Natural killer cell treated with Interleukin-12 subunit alpha and Interleukin-12 subunit beta and Interleukin-15 and Interleukin-18, amount 100 ng/mL, for 72 hours (primary cell): ENCODE measurements at places on chromosomes 12 and 14.
A peak's percentile ranks its signal among the peaks of the same experiment; 100 is the strongest.

DNA sequence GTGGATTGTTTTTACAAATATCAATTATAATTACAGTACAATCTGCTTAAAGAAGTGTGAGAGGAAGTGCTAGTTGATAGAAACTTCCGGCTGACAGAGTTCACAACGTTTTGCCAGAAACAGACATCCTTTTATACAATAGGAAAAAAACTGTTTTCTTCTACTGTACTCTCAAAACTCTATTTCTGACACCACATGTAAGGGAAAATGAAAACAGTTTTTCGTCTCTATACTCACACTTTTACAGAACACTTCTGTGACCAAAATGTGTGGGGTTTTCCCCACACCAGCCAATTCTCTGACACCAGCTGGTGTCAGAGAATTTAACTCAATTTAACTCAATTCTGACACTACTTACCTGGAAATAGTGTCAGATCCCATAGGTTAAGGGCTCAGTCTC, 24.2 kb upstream of the HIF1A start:
- no peak overlapping the region for H3K4me3 ChIP-seq
- no peaks in the 10 kb centered on the region for H3K27me3 ChIP-seq
- peak; percentile 65 for DNase-seq
- H3K36me3 ChIP-seq: no peaks in the 10 kb centered on the region

DNA sequence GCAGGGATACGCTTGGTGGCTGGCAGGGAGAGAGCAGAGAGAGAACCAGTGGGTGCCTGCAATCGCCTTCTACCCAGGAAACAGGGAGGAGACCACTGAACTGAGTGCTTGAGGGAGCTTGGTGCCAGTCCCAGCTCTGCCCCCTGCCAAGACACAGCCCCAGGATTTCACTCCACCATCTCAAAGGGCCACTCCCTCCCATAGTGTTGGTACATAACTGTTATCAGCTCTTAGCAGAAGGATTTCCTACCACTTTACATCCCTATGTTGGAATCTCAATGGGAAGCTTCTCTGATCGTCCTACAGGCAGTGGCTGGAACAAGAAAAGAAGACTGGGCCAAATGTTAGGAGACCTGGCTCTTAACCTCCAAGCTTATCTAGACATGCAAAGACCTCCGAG, 157.4 kb upstream of the FOXN3 start:
- H3K4me3 ChIP-seq: no peak overlapping the region
- no peak for DNase-seq
- peaks cover 19% of the 10 kb centered on the region for H3K4me1 ChIP-seq
- no peaks in the 10 kb centered on the region for H3K36me3 ChIP-seq
- no peaks in the 10 kb centered on the region for H3K27me3 ChIP-seq

GRCh38 chr12:21773263-21773741, 1.2 kb downstream of the KCNJ8 start:
- peaks cover 33% of the 10 kb centered on the region for H3K27me3 ChIP-seq
- no peak for DNase-seq
- no peaks in the 10 kb centered on the region for H3K36me3 ChIP-seq
- no peak overlapping the region for H3K27ac ChIP-seq
- H3K4me3 ChIP-seq: no peak overlapping the region

- no peaks in the 10 kb centered on the region for H3K36me3 ChIP-seq
- DNase-seq: no peak
- peaks cover 5% of the 10 kb centered on the region for H3K4me1 ChIP-seq
- H3K27me3 ChIP-seq: no peaks in the 10 kb centered on the region
- H3K27ac ChIP-seq: no peak overlapping the region
- no peak overlapping the region for H3K4me3 ChIP-seq
These were observed 26.5 kb downstream of the MTA1 start for GRCh38 chr14:105445901-105446845.

GRCh38 chr12:132747896-132748295, 13.7 kb downstream of the ANKLE2 start:
- no peak overlapping the region for H3K4me3 ChIP-seq
- H3K27ac ChIP-seq: no peak overlapping the region
- peaks cover 2% of the 10 kb centered on the region for H3K4me1 ChIP-seq
- no peaks in the 10 kb centered on the region for H3K27me3 ChIP-seq
- DNase-seq: no peak

- peaks cover 7% of the 10 kb centered on the region for H3K4me1 ChIP-seq
- H3K27me3 ChIP-seq: peaks cover 14% of the 10 kb centered on the region
- no peak for DNase-seq
- H3K36me3 ChIP-seq: no peaks in the 10 kb centered on the region
- H3K27ac ChIP-seq: no peak overlapping the region
These were observed 44.4 kb upstream of the CPM start for GRCh38 chr12:68977335-68977734.

DNA sequence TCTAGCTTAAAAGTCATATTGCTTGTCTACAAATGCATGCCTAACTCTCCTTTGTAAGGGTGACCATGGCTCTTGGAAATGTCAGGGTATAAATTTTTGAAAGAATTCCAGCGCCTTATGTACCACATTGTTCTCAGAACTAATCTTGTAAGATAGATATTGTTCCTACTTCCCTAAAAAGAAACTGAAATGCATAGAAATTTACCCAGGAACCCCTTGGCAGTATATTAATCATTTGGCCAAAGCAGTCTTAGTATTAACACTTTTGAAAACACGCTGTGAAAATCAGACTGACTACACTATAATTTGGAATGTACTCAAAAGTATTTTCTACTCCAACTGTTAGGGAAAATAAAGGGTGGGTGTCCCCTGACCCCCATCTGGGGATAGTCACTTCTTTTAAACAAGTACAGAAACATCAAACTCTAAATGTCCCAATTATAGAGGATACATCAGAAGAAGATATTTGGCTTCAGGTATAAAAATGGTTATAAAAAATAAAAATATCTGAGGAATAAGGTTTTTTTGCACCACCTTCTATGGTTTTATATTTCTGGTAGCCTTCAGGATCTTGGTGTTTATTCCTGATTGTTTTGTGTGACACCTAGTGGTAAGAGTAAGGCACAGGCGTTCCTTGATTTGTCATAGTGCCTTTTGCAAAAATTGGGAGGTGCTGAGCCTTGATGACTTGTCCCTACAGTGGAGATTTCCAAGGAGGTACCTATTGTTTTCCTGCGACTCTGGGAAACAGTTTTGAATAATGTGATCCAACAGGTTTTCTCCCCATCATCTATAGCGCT, 2.2 kb upstream of the NFKBIA start:
- H3K27me3 ChIP-seq: no peaks in the 10 kb centered on the region
- no peak for DNase-seq
- peaks cover 24% of the 10 kb centered on the region for H3K36me3 ChIP-seq
- H3K27ac ChIP-seq: peak overlapping the region; percentile 99

DNA sequence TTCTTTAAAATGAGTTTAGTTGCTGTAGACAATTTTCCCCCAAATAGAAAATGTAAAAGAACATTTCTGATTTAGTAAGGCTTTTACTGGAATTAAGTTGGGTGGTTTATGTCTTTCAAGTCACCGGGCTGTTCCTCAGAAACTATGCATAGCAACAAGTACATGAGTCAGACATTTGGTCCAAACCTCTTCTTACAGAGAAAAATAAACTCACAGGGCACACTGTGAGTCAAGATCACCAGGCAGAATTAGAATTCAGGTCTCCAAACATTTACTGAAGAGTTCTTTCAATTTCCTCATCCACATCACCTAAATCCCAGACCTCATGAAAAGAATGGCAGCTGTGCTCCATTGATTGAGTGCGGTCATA, 476.1 kb upstream of the SOX5 start:
- no peaks in the 10 kb centered on the region for H3K27me3 ChIP-seq
- peak overlapping the region; percentile 43 for H3K4me3 ChIP-seq
- peaks cover 5% of the 10 kb centered on the region for H3K4me1 ChIP-seq
- peak overlapping the region; percentile 34 for H3K27ac ChIP-seq
- H3K36me3 ChIP-seq: no peaks in the 10 kb centered on the region
- DNase-seq: no peak

GRCh38 chr14:92368001-92368400, 45.0 kb downstream of the SLC24A4 start:
- H3K27ac ChIP-seq: no peak overlapping the region
- H3K4me3 ChIP-seq: no peak overlapping the region
- no peaks in the 10 kb centered on the region for H3K4me1 ChIP-seq
- DNase-seq: no peak
- H3K27me3 ChIP-seq: peaks cover 9% of the 10 kb centered on the region

- H3K4me1 ChIP-seq: no peaks in the 10 kb centered on the region
- no peak for DNase-seq
- peaks cover 16% of the 10 kb centered on the region for H3K36me3 ChIP-seq
- H3K27ac ChIP-seq: no peak overlapping the region
These were observed 40.3 kb downstream of the SLC38A2 start for GRCh38 chr12:46332260-46332659.

DNA sequence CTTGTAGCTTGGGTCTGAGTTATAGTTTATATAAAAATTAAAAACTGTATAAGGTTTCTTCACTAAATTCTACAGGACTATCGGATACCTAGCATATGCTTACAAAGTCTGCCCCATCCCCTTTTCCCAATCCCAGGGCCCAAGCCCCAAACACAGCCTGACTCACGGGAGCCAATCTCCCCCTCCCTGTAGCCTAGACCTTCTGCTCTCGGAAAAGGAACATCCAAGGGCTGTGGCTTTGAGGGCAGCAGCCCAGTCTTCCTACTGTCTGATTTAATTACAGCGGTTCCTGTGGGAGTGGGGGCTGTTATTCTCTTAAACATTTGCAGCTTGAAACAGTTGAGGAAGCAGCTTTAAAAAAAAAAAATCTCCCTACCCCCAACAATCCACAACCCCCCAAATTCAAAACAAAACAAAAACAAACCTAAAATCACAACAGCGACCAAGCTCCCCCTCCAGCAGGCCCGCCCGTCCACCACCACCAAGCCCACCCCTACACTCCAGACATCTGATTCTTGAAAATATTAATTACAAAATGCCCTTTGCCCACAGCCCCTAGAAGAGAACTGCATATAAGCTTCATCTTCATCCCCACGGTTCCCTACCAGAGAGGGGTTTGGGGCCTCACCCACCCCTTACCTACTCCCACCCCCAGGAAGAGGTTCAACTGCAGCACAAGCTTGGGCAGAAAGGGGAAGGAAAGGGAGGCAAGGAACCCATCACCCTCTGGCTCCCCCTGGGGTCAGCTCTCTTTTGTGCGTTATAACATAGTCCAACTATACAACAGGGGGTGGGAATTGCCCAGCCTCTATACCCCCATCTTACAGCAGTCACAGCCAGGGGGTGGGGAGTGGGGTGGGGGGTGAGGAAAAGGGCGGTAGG, 1.1 kb upstream of the PRKAG1 start:
- peaks cover 30% of the 10 kb centered on the region for H3K4me1 ChIP-seq
- H3K4me3 ChIP-seq: peak overlapping the region; percentile 94
- H3K27ac ChIP-seq: peak overlapping the region; percentile 95

- H3K4me3 ChIP-seq: no peak overlapping the region
- H3K27me3 ChIP-seq: peaks cover 23% of the 10 kb centered on the region
- no peaks in the 10 kb centered on the region for H3K4me1 ChIP-seq
- no peaks in the 10 kb centered on the region for H3K36me3 ChIP-seq
- no peak for DNase-seq
- no peak overlapping the region for H3K27ac ChIP-seq
These were observed 60.2 kb downstream of the RFX4 start for GRCh38 chr12:106643000-106643399.

DNA sequence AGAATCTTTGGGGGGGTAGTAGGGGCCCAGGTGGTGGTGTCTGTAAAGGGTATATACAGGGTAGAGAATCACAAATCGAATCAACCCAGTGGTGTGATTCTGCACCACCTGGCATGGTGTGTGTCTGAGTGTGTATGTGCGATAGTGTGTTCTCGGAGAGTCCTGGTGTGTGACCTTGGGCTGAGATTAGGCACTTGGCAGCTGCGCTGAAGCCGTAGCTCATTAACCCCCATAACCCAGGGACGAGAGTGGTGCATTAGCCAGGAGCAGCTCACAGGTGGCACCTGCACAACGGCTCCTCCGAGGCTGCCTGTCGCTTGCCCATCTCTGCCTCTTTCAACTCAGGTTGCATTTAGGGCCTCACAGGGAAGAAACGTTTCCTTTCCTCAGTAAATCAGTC, 15.6 kb upstream of the TESC start:
- H3K4me1 ChIP-seq: no peaks in the 10 kb centered on the region
- H3K36me3 ChIP-seq: no peaks in the 10 kb centered on the region
- no peaks in the 10 kb centered on the region for H3K27me3 ChIP-seq
- no peak overlapping the region for H3K4me3 ChIP-seq
- no peak overlapping the region for H3K27ac ChIP-seq

- H3K27me3 ChIP-seq: peaks cover 10% of the 10 kb centered on the region
- no peak overlapping the region for H3K27ac ChIP-seq
These were observed 122.8 kb downstream of the NTF3 start for GRCh38 chr12:5554711-5555110.

GRCh38 chr14:37819155-37820015, 224.0 kb downstream of the TTC6 start:
- no peak overlapping the region for H3K27ac ChIP-seq
- no peaks in the 10 kb centered on the region for H3K36me3 ChIP-seq
- DNase-seq: no peak
- H3K4me3 ChIP-seq: no peak overlapping the region
- no peaks in the 10 kb centered on the region for H3K4me1 ChIP-seq

GRCh38 chr14:40983604-40984003, 623.1 kb upstream of the LRFN5 start:
- H3K27ac ChIP-seq: no peak overlapping the region
- no peak for DNase-seq
- peaks cover 5% of the 10 kb centered on the region for H3K36me3 ChIP-seq
- no peaks in the 10 kb centered on the region for H3K4me1 ChIP-seq
- no peaks in the 10 kb centered on the region for H3K27me3 ChIP-seq
- no peak overlapping the region for H3K4me3 ChIP-seq
